ENCODE measurements at places on chromosomes 7 and 10.

GRCh38 chr7:29883462-29884398 lies 77.4 kb downstream of the WIPF3 start:
- DNase-seq = peak; percentile 76

DNA sequence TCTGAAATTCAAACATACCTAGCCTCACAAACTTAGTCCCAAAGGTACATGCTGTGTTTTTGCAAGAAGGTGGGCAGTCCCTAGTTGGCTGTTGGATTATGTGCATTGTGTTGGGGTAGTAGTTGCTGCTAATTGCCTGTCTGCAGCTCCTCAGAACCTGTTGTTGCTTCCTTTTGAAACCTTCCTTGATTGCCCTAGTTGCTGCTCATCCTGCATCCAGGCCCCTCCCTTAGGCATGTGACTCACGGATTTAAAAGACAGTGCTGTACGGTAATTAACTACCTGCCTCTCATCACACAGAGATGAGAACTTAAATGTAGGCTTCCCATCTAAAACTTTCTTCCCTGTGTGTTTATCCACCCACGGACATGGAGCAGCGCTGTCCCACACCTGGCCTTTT lies 67.7 kb downstream of the BMPR1A start:
- no peak for DNase-seq

GRCh38 chr10:119536508-119537025 lies 6.0 kb downstream of the RGS10 start:
- no peak for DNase-seq

- no peak for DNase-seq
Observed at GRCh38 chr7:100159099-100159623, 638 bp upstream of the TRAPPC14 start.

- DNase-seq = no peak
Observed at GRCh38 chr10:73110345-73110849, at the start of gene NUDT13. Gene NUDT13, plus strand, starts transcription at chr10:73110455. Its CDS starts 3,911 bp downstream, at chr10:73114366.

DNA sequence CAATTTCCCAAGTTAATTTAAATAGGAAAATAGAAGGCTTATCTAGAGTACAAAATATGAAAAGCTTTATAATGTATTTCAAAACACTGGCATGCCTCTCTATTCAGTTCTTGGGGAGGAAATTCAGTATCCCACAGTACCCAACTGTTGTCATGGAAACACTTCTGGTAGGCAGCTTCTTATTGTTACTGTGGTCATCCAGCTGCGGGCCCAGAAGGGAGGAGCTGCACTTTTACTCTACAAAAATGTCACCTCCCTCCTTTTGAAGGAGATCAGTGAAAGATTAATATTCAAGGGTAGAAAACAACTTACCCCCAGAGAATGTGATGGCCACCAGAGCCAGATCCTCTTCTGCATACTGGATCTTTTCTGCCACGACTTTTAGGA lies 202.8 kb downstream of the RAPGEF5 start:
- DNase-seq = no peak

- no peak for DNase-seq
Observed at GRCh38 chr10:91012502-91012901, 91.6 kb upstream of the ANKRD1 start.

DNA sequence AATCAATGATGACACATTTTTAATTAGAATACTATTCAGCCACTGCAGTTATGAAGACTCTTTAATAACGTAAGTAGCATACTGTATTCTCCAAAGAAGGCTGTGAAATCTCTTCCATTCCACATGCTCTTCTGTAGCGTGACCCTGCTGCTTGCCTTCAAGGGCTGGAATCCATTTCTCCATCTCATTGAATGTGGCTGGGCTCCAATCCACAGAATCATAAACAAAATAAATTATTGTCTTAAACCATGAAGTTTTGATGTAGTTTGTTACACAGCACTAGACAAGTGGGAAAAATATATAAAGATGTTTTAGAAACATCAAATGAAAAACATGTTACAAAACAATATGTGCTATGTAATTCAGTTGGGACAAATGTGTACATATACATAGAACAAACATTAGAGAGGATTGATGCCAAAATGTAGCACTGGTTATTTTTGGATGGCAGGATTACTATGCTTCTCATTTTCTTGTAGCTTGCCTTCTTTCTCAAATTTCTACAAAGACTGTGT lies 410.8 kb upstream of the PODXL start:
- DNase-seq = no peak

GRCh38 chr7:34137176-34137575 lies 231.8 kb downstream of the BMPER start:
- DNase-seq = no peak

GRCh38 chr7:98719396-98719795 lies 102.3 kb downstream of the NPTX2 start:
- DNase-seq = no peak

DNA sequence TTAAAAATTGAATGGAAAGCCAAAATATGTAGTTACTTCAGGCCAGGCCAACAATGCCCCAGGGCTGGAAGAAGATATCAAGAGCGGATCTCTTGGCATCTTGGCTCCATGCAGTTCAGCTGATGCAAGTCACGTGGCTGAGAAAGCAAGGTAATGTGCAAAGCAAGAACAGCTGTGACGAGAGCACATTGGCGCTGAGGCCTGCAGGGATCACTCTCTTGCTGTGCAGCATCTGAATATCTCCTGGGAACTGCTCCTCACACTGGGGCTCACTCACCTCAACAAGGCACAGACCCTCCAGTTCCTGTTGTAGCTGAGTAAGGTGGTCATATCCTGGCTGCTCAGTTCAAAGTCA lies 14.0 kb downstream of the AKR1B1 start:
- no peak for DNase-seq

DNA sequence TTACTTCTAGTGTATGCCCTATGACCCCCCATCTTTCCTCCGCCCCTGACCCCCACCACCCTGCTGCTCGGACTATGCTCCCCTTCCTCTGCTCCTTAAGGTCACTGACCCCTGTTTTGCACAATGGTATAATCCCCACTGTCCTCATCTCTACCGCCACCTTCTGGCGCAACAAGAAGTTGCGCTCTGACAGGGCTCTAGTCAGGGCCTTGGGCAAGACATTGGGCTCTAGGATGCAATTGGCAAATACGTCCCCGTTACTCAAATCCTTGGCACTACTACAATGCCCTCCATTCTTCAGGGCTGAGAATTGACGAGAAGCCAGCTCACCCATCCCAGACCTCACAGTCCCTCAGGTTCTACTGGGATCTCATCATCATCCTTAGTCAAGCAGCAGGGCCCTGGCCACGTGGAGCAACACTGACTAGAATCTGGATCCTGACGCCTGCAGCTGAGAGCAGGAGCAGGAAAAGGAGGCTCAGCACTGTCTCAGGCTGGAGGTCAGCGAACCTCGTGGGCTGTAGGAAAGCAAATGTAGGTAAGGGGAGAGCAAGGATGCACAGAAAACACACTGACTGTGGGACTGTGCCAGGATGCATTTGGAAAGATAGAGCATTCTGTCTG lies 10.6 kb downstream of the LRIT2 start:
- DNase-seq = no peak

- DNase-seq = no peak
Observed at GRCh38 chr10:77862595-77862994, 64.0 kb downstream of the DLG5 start.

- DNase-seq = peak; percentile 54
Observed at GRCh38 chr7:96330193-96330592, 8.3 kb upstream of the SLC25A13 start.

- no peak for DNase-seq
Observed at GRCh38 chr10:124283215-124283948, 135.3 kb downstream of the OAT start.

GRCh38 chr10:5318148-5318547 lies 46.6 kb upstream of the UCN3 start:
- DNase-seq = no peak

GRCh38 chr10:91596825-91597196 lies 36.1 kb downstream of the PPP1R3C start:
- DNase-seq = no peak

DNA sequence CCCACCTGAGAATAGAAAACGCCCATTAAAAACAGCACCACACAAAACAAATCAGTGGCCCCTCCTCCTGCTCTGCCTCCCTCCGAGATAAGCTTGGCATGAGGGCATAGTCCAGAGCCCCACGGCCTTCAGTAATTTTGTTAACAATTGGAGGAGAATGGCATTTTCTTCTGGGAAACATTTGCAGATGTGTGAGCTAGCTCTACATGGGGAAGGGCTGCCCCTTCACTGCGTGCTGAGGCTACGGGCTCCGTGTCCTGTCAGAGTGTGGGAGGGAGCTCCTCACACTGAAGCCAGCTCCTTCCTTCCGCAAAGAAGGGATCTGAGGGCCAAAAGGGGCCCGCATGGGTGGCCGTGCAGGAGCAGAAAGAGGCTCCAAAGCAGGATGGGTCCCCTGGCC lies 15.2 kb downstream of the GRK5 start:
- no peak for DNase-seq

DNA sequence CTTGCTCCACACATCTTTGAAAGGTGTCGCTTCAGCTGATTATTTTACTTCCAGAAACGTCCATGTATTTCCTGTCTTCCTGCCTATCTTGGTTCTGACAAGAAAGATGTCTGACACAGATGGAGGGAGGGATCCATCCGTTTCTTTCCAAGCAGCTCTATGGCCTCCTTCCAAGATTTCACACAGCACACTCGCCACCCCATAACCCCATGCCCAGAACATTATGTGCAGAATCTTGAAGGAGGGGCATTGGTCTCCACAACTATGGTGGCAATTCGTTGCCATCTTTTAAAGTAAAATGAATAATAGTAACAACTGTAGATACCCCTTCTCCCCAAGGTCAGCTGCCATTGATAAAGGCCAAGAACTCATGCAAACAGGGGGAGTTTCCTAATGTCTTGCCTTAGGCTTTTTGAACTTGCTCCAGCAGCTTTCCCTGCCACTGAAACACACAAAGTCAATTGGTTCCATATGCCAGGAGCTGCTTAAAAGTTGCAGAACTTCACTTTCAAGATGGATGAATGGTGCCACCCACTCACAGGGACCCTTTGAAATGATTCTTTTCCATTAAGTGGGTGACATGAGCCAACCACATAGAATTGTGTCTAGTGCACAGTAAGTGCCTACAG lies 60.0 kb downstream of the VSTM4 start:
- DNase-seq = no peak

GRCh38 chr7:139115104-139115503 lies 5.6 kb upstream of the ZC3HAV1 start:
- DNase-seq = no peak

GRCh38 chr10:12606461-12606860 lies 257.1 kb downstream of the CAMK1D start:
- peak; percentile 90 for DNase-seq

DNA sequence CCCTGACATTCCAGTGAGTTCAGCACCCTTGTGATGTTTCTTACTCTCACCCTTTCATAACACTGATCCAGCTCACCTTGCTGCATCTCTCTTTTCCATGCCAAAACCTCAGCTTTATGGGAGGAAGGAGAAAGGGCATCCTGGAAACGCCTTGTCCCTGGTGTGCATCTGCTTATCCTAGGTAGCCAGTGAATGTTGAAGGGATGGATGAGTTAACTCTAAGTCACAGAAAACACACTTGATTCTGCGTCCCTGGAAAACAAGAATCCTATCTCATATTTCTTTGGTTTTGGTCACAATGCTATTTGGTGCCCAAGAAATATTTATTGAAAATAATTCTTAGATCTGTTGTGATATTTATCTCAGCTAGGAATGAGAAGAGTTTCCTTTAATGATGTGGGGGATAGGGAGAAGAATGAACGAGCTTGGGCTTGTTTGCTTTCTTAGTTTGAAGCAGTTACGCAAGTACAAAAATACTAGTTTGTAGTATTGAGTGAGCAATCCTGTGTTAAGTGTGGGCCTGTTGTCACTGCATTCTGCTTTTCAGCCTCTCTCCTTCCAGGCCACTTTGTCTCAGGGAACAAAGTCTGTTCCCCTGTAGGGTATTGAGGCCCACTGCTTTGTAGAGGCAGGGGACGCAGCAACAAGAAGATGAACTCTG lies 126.5 kb downstream of the ARID5B start:
- DNase-seq = no peak

- DNase-seq = no peak
Observed at GRCh38 chr7:101402081-101402779, 39.6 kb downstream of the COL26A1 start.

- DNase-seq = no peak
Observed at GRCh38 chr7:2109936-2110609, 122.7 kb downstream of the MAD1L1 start.

DNA sequence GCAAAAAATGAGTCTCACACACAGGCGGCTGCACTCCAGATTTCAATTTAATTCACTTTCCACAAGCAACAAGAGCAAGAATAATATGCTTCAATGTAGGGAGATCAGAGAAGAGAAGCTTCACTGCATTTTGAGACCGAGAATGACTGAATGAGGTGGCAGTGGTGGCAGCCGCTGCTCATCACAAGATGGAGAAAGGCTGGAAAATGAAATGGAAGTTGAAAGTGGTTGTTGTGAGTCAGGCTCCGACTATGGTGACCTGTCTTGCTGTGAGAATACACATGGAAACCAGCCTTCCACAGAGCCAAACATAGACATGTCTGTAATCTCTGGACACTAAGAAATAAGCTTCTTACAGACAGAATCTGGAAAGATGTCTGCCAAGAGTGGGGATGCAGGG lies 499.6 kb upstream of the LRRN3 start:
- DNase-seq = no peak
